ENCODE measurements at places on chromosomes 7 and 10.

DNA sequence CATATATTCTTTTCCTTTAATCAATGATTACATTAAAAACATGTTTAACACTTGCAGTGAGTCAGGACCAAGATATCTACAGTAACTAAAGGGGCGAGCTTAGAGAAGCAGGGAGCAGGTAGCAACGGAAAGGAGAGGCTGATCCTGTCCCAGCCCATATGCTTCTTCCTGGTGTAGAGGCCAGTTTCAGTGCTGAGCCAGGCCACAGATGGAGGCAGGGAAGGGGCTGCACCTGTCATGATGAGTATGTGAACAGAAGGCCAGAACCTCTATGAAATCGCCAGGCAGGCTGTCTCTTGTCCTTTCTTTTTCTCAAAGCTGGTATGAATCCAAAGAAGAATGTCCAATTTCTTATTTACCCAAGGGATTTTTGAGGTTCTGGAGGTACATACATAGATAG is 16.3 kb downstream of the REEP3 start:
- no peak for DNase-seq

DNA sequence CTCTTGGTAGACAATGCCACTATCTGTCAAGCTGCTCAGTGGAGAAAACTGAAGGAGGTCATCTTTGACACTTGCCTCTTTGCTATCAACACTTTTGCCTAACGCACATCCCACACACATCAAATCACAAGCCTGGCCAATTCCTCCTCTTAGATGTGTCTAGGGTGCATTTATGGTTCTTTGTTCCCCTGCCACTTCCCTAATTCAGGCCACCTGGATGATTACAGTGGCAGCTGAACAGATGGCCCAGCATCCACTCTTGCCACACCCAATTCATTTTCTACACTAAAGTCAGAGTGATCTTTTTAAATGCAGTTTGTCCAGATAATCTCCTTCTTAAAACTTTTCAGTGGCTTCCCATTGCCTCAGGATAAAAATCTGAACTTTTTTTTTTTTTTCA is 58.6 kb downstream of the LAMB4 start:
- DNase-seq: no peak

GRCh38 chr10:17023386-17024298 is 106.0 kb downstream of the CUBN start:
- peak; percentile 98 for DNase-seq

GRCh38 chr7:50327443-50327842 is 22.9 kb downstream of the IKZF1 start:
- DNase-seq: no peak

- DNase-seq: no peak
Observed at GRCh38 chr7:150314639-150315239, 8.4 kb upstream of the LRRC61 start.

Measured in activated CD4-positive, alpha-beta T cell treated with anti-CD3 and anti-CD28 coated beads, Interleukin-2, amount 50 U/mL, for 16 hours (primary cell).